NAMALWA (cell line): ENCODE measurements at places on chromosomes 16 and 17.

GRCh38 chr17:7018331-7018964 is 4.4 kb upstream of the BCL6B start:
- DNase-seq = no peak

- peak; percentile 82 for DNase-seq
These were observed 63.7 kb downstream of the SPAG9 start for GRCh38 chr17:51056813-51057510.

DNA sequence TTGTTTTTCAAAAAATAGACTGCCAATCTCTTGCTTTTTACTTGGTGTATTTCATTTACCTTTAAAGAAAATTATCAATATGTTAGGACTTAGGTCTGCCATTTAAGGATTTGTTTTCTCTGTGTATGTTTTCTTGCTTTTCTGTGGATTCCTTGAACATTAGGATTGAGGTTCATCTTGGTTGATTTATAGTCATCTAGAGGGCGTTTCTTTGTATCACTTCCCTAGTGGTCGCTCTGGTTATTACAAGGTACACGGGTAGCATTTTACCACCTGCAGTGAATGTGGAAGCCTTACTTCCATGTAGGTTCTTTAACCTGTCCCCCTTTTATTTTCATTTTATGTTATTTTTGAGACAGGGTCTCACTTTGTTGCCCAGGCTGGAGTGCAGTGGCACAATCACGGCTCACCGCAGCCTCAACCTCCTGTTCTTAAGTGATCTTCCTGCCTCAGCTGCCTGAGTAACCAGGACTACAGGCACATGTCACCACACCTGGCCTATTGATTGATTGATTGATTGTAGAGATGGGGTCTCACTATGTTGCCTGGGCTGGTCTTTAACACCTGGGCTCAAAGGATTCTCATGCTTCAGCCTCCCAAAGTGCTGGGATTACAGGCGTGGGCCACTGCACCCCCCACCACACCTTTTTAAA is 35.2 kb upstream of the CBX4 start:
- peak; percentile 73 for DNase-seq

DNA sequence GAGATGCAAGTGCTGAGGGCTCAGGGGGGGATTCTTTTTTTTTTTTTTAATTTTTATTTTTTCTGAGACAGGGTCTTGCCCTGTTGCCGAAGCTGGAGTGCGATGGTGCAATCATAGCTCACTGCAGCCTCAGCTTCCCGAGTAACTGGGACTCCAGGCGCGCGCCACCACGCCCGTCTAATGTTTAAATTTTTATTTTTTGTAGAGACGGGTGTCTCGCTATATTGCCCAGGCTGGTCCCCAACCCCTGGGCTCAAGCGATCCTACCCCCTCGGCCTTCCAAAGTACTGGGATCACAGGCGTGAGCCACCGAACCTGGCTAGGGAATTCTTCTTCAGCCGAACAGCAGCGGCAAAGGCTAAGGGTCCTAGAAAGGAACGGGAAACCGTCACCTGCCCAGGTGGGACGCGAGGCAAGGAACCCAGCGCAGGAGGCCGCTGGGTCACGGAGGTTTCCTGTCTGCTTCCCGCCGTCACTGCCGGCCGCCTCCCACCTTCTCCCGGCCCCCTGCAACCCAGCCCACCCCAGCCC is 13.3 kb upstream of the OR1F1 start:
- DNase-seq = no peak

DNA sequence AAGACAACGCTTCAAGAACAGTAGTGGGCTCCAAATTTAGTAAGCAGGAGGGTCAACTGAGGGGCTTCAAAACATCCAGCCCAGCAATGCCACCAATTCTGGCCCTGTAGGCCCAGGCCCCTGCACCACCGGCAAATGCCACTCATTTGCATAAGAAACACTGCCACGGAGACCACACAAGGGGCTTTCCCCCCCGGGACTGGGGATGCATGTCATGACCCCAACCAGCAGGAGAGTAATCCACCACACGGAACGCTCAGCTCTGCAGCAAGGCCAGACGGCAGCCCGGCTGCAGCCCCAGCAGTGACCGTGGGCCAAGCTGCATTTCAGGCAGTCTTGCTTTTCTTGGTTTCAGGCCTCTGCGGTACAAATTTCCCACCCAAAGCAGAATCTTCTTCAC is 14.1 kb downstream of the TMEM11 start:
- no peak for DNase-seq

- DNase-seq = no peak
These were observed 206.4 kb downstream of the CEP112 start for GRCh38 chr17:65985571-65985970.

DNA sequence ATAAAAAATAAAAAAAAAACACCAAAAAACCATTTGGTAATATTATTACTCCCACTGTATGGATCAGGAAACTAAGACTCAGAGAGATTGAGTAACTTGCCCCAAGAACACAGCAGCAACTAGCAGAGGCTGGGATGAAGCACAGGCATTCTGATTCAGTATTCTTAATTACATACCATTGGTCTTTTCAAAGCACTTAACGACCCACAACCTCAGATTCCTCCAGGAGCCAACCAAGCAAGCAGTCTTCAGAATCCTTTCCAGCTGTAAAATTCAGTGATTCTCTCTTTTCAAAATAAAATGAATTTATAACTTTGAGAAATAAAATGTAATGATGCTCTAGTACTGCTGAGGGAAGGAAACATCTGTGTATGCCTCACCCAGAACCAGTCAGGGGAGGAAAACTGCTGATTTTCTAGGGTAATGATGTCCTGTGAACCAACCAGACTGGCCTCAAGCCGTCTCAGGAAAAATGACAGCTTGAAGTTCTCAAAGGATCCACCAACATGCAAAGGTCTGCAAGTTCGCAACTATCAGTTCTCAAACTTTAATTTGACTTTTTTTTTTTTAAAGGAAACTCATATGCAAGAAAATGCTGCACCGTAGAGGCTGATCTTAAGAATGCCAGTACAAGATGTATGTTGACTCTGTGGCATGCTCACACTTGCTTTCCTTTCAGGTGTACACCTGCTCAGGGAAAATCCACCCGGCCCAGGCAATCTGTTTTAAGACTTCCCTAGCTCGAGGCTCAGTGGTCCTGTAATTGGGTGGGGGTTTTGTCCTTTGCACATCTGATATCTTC is 9.0 kb downstream of the CUEDC1 start:
- DNase-seq = peak; percentile 47

DNA sequence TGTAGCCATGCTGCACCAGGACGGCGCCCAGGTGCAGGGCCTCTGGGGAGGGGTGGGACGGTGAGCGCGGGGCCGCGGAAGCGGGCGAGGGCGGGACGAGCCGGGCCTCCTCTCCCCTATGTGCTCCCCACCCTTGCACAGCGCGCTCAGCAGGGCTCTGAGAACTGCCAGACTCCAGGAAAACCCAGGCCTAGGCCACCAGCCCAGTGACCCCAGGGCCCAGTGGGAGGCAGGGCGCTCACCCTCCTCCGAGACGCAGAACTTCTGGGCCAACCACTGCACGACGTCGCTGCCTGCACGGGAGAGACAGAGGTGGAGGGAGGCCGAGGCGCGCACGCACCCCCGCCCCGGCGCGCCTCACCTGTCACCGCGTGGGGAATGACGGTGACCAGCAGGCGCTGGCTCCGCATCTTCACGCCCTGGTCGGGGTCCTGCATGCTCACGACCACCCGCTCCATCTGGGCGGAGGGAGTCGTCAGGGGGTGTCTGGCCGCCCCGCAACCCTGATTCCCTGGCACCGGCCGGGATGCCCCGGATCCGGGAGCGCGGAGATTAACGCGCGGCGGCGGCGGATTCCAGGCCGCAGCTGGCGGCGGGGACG is 603 bp downstream of the RGS11 start:
- no peak for DNase-seq
